ENCODE measurements at places on chromosomes 12 and 14.

DNA sequence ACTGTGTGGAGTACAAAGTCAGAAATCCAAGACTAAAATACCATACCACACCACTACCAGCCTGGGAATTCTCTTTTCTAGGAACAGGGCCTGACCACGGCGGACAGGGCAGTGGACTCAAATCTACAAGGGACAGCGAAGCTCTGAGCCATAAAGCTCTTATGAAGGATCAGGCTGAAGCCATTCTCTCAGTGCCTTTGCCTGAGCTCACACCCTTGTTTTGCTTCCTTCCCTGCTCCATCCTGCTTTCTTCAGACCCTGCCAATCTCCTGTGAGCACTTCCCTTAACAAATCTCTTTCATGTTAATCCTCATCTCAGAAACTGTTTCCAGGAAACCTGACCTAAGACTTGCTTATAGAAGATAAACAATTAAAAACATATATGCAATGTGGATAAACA, 398.5 kb downstream of the MDGA2 start:
- DNase-seq = no peak

DNA sequence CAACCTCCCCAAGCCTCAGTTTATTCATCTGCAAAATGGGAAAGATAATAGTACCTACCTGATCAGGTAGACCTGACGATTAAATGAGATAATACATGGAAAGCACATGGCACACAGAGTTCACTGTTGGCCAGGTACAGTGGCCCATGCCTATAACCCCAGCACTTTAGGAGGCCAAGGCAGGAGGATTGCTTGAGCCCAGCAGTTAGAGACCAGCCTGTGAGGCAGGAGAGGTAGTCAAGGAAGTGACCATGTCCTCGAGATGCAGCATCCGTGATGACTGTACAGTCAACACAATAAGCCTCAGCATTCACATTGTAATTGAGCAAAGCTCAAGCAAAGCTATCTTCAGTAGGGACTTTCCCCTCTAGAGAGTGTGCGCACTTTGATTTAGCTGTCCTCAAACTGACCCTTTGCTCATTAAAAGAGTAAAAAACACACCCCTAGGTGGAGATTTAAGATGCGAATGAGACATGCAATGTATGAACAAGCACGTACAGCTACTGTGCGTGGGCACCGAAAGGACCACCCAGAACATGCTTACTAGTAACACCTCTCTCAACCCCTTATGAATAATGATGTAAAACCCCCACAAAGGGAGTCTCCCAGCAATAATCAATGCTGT, 9.9 kb downstream of the ISCU start:
- no peak for DNase-seq

- no peak for DNase-seq
Measured at GRCh38 chr14:73759183-73759713, 45.1 kb upstream of the PNMA1 start.

DNA sequence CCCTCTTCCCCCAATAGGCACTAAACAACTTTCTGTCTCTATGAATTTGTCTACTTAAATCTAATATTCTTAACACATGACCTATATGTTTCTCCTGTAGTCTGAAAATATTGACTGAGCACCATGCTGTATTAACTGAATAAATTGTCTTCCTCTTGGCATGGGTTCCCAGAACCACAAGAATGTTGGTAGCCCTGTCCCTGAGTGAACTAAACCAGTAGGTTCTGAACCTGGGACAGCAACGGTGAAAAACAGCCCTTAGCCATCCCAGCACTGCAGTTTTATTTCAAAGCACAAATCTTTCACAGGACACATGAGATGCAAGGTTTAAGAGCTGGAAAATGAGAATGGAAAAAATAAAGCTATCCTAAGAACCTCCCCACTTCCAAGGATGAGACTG, 20.4 kb upstream of the HSP90B1 start:
- no peak for DNase-seq

DNA sequence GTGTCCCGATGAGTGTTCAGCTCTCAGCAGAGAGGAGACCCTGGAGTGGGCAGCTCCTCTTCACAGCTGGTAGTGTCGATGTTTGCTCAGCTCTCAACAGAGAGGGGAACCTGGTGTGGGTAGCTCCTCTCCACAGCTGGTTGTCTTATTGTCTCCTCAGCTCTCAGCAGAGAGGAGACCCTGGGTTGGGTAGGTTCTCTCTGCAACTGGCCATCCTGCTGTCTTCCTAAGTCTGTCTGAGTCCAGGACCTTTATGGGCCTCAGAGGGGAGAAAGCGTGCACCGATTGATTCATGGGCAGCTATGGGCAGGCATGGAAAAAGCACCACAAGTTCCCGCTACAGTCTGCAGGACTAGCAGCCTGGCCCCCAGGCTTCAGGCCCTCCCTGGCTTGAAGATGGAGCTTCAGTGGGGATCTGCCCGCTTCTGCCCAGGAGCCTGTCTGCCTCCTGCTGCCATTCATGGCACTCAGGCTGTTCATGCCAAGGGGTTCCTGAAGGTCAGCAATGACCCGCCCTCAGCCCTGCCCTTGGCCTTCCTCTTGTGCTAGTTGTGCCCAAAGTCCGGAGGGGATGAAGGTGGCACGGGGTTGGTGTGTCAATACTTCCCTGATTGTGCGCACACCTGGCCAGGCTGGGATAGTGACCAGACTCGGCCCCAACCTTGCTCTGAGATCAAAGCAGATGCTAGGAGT, 224.2 kb downstream of the KCNC2 start:
- no peak for DNase-seq

DNA sequence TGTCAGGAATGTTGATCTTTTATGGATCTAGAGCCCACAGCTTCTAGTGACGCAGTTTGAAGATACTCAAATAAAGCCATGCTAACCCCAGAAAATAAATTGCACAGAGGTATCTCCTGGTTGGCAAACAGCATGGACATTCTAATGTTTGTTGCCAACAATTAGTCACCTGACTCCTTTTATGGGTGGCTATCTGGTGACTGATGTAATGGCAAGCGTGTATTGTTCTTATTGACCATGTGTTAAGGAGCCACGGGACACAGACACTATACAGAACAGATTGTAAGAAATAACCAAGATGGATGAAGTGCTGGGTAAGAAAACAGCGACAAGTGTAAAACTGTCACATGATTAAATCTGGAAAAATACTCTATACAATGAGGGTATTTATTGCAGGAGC, 401.3 kb upstream of the PDE3A start:
- no peak for DNase-seq

- no peak for DNase-seq
Measured at GRCh38 chr14:67820428-67820971, 921 bp downstream of the RAD51B start.

- DNase-seq = no peak
Measured at GRCh38 chr12:91703491-91704283, 442.0 kb downstream of the BTG1 start.

DNA sequence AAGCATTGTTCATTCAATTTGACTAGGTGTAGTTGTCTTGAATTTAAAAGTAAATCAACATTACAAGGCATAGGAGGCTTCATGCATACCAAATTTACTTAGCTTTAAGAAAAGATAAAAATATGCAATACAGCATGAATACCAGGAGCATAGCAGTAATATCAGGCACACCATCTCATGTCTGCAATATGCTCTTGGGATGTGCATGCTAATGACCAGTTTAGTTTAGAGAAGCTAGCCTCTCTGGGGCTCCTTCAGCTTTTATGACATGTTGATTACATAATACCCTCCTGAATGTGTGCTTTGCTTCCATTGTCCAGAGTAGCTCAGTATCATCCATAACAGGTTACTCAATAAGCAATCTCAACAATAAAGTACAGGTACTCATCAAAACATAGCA, 497.2 kb downstream of the FLRT2 start:
- DNase-seq = no peak

DNA sequence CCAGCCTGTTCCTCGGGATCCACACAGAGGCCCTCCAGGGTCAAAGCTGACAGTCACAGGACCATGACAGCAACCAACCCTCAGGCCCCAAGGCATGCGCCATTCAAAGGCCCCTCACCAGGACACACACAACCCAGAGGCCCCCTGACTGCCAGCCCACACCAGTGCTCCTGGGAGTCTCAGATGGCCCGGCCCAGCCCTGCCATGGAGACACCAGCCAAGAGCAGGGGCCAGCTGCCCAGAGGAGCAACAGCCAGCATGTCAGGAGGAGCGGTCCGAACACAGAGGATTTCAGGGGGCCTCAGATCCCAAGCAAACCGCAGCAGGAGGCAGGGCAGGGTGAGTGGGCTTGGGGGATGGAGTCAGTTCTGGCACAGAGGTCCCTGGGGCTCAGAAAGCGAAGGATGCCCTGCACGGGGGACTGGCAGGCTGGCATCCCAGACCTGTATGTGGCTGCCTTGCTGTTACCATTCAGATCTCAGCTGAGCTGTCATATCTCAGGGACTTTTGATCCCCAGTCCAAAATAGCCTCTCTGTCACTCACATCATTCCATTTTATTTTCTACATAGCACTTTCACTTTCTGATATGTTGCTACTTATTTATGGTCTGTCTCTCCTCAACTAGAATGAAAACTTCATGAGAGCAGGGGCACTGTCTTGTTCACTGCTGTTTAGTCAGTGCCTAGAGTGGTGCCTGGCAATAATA, 4.8 kb downstream of the TMEM229B start:
- no peak for DNase-seq

DNA sequence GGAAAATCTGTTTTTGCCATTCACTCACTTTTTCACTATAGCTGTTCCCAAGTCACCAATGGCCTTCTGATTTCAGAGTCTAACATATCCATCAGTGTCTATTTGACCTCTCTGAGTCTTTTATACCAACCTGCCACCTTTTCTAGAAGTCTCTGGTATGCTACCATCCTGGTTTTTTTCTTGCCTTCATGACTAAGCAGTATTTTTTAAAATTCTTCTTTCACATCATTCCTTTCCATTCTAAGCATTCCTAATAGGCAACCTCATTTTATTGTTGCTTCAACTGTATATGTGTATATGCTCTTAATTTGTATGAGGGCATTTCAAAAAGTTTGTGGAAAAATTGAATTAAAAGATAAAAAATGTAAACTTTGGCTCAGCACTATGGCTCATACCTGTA, 5.0 kb downstream of the IRAK4 start:
- no peak for DNase-seq

DNA sequence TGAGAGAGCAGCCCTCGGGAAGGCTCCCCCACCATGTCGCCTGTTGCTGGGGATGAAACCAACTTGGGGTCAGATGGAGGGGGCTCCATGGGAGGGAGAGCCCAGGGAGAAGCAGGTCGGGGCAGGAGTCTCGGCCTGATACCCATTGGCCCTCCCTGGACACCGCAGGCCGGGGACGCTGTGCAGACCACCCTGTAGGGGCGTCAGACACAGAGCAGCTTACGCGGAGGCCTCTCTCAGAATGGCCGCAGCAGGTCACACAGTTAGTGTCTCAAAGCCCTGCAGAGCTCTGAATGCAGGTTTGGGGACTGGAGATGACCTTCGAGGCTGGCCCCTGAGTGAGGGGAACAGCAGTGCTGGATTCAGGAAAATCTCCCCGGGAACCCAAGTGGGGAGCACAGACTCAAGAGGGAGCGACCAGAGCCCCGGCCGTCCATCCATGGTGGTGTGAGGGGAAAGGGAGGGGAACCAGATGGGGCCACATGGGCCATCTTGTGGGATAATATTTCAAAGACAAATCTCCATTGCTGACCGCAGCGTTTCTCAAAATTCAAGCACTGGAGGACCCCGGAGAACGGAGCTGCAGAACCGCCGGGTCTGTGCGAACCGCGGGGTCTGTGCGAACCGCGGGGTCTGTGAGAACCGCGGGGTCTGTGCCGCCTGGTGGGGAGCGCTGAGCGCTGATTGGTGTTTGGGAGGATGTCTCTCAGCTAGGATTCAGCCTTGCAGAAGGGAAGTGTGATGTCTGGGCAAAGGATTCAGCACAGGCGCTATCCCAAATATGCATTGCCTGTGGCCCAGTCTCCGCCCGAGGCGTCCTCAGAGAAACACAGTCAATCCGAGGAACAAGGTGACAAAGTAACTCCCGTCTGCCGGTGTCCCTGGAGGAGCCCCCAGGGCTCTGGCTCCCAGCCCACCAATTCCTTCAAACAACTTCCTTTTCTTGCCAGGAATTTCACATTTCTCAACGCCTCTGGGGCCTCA, 324.4 kb upstream of the RTL1 start:
- DNase-seq = no peak

DNA sequence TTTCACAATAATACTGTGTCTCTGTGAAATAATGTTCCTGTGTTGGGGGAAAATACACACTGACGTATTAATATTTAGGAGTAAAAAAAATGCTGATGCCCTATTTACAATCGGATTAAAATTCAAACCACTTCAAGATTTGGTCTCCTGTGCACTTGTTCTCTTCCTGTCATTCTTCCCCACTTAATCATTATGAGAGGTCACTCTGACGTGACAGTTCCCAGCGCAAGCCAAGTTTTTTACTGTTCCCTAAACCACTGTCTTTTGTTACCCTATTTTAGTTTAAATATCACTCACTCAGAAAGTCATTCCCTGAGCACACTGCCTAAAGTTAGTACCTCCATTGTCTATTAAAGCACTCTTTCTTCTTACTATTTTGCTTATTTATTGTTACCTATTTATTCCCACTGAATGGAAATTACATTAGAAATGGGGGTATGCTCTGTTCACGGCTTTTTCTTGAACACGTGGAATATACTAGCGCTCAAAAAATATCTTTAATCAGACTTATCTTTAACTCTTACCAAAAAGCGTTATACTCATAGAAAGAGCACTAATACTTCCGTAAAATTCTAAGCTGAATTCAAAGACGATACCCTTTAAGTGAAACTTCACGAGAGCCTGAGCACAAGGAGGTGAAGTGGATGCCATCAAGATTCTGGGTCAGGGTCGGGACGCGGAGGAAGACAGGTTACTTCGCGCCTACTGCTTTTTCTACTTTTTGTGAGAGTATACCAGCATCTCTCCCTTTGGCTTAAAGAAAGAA, 670 bp upstream of the PSMA3 start:
- DNase-seq = no peak

- DNase-seq = no peak
Measured at GRCh38 chr12:93745286-93745685, 68.1 kb downstream of the CRADD start.

- DNase-seq = no peak
Measured at GRCh38 chr12:538731-539539, 79.2 kb downstream of the B4GALNT3 start.
